ENCODE measurements at places on chromosomes 12 and 14.

DNA sequence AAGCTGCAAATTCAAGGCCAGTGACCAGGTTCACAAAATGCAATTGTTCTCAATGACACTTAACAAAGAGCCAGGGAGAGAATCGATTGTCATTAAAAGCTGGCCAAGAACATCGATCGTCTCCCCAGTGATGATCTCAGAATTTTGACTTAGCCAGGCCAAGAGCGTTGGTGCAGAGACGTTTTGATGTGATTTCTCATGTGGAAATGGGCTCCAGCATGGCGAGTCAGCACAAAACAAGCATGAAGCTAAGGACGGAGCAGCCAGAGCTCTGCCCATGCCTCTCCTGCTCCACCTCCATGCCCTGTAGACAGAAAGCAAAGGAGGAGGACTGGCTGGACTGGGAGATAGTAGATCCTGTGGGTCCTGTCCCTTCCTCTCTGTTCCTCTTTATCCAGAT lies 270.8 kb downstream of the FOXN3 start:
- DNase-seq, result no peak

DNA sequence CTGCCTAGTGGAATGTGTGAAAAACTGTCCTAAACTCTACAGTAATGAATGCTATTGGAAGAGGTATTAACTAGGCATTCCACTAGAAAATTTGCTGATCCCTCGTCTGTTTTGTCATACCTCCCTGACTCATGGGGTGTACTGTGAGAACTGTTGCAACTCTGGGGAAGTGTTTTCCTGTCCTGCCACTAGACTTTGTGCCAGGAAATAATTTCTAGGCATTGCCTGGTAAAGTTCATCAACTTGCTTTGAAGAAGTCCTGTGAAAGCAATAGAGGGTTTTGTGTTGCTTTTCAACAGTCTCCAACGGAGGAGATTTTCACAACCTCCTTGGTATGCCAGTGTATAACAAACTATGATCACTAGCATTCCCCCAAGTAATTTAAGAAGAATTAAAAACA lies 139.9 kb downstream of the AKAP6 start:
- DNase-seq, result no peak

DNA sequence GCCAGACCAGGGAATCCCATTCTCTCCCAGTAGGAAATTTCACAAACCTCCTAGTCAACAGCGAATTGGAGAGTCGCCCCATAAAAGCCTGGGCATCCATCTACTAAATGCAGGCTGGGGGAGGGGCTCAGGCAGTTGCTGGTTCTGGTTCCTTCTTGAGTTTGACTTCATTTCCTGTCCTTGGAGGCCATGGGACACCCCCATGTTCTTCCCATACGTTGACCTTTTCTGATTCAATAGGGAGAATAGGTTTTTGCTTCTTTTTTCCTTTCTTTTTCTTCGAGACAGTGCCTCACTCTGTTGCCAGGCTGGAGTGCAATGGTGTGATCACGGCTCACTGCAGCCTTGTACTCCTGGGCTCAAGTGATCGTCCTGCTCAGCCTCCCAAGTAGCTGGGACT lies 44.1 kb upstream of the TMEM263 start:
- no peak for DNase-seq

- no peak for DNase-seq
Measured at GRCh38 chr12:98830657-98831056, 185.6 kb downstream of the APAF1 start.

DNA sequence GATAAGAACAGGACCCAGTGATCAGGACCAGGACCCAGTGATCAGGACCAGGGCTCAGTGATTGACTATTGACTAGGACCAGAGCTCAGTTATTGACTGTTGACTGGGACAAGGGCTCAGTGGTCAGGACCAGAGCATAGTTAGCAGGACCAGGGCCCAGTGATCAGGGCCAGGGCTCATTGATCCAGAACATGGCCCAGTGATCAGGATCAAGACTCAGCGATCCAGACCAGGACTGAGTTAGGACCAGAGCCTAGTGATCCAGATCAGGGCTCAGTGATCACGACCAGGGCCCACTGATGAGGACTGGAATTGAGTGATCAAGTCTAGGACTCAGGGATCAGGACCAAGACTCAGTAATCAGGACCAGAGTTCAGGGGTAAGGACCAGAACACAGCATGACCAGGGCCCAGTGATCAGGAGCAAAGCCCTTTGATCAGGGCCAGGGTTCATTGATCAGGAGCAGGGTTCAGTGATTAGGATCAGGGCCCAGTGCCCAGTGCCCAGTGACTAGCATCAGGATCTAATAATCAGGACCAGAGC lies 176.0 kb downstream of the TMEM121 start:
- no peak for DNase-seq

GRCh38 chr12:50612882-50613281 lies 108.1 kb downstream of the DIP2B start:
- DNase-seq, result no peak

DNA sequence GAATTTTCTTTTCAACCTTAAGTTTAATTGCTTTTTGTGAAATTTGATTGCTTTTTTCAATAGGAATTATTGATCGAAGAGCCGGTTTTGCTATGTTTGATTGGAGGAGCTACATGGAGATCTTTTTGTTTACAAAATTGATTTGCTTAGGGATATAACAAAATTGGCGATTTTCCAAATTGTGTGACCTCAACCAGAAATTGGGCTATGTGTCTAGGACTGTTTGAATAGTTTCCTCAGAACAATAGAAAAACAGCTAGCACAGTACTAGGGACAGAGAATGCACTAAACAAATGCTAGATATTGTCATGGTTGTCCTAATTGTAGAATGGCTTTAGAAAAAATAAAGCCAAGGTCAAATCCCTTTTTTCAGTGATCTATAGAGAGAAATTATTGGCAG lies 2.4 kb downstream of the SLC17A8 start:
- DNase-seq, result no peak

DNA sequence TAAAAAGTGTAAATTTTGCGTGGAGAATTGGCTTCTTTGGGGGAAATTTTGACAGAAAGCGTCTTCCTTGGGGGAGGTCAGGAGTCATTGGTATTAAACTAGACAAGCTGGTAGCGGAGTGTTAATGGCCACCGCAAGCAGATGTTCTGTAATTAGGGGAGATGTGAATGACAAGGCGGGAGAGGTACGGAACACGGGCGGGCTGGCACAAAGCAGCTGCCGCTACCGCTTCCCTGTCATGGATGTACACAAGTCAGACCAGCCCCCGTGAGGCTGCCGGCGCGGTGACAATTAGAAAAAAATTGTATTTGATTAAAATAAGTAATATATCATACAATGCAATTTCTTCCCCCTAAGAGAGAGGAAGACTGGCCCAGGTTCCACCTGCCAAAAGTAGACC lies 501.6 kb downstream of the VRK1 start:
- no peak for DNase-seq

DNA sequence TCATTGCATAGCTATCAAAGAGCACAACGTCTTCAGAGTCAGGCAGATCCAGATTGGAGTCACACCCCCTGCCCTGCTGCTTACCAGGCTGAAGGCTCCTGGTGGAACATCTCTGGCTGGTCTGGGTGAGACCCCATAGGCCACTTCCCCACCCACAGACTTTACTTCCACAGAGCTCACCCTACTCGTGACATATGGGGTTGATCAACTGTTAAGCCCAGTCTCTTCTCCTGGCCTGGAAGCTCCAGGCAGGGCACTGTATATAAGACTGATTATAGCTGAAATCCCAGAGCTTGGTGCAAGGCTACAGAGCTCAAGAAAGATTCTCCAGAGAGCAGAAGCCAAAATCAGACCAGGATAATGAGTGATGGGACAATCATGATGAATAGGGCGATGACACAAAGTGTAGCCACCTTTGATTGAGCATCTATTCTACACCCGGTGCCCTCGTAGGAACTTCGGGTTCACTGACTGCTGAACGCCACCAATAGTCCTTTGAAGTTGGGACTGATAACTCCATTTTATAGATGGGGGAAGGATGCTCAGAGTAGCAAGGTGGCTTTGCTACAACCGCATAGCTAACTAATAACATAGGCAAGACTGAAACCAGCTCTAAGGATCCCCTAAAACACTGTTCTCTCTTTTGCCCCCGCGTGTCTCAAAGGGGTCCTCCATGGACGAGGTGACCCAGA lies 287.8 kb downstream of the BCL11B start:
- DNase-seq, result no peak

DNA sequence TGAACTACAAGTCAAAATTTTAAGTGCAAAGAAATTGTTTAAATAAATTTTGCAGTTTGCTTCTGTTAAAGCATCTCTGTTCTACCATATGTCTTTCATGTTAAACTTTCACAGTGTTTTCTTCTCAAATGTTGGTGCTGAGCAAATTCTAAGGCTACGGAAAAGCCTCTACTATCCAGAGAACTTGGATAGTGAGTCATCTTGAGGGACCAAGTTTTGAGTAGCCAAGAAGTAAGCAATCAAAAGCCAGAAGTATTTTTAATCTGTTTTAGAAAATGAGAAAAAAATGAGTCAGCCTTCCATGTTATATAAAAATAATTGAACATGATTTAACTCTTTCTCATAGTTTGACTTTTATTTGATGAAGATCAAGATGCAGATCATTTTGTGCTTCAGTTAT lies 3.3 kb downstream of the BRMS1L start:
- no peak for DNase-seq

DNA sequence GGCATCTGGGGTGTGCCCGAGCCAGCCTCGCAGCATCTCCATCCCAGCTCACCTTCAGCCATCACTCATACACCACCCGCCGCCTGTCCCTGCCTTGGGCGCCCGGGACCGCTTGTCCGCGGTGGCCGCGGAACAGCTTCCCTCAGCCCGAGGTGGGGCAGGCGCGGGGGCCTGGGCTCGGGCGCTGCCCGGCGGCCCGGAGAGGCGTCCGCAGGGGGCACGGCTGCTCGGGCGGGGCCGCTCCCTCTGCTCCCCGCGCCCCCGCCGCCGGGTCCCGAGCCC lies 430 bp downstream of the SLC41A2 start:
- peak; percentile 40 for DNase-seq

GRCh38 chr12:32083489-32083888 lies 23.2 kb upstream of the BICD1 start:
- DNase-seq, result no peak

- DNase-seq, result no peak
Measured at GRCh38 chr14:61326847-61327246, 5.5 kb downstream of the PRKCH start.

- DNase-seq, result peak; percentile 8
Measured at GRCh38 chr12:19234171-19234704, 104.7 kb downstream of the PLEKHA5 start.

GRCh38 chr12:51028126-51028812 lies 2.1 kb upstream of the SLC11A2 start:
- peak; percentile 40 for DNase-seq

GRCh38 chr14:103071544-103072251 lies 12.3 kb upstream of the LBHD2 start:
- no peak for DNase-seq

- no peak for DNase-seq
Measured at GRCh38 chr14:31241450-31242114, 34.0 kb upstream of the HECTD1 start.

DNA sequence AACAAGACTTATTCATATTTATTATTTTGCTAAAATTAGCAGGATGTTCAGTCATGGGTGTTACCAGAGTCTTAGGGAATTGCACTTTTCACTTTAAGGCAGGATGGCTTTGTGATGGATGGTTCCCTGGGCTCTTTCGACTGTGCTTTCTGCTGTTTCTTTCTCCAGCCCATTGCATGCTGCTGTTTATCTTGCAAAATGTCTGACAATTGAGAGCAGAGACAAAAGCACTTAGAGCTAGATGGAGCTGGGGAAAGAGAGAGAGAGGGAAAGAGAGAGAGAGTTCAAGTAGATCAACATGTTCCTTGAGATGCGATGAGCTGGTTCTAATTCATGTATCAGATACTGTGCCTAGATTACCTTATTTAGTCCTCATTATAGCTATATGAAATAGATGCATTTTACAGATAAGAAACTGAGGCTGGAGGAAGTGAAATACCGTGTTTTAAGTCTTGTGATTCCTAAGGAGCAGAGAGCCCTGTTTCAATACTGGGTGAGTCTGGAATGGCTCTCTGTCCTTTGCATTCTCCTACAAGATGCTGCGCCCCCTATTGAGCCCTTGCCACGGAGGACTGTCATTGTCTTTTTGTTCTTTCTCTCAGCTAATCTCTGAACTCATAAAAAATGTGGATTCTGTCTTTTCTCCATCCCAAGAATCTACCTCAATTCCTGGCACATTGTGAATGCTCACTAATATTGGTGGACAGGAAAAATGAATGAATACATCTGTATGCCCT lies 227.9 kb downstream of the ALG10B start:
- DNase-seq, result peak; percentile 9

- no peak for DNase-seq
Measured at GRCh38 chr12:13203034-13203922, 6.8 kb downstream of the EMP1 start.

DNA sequence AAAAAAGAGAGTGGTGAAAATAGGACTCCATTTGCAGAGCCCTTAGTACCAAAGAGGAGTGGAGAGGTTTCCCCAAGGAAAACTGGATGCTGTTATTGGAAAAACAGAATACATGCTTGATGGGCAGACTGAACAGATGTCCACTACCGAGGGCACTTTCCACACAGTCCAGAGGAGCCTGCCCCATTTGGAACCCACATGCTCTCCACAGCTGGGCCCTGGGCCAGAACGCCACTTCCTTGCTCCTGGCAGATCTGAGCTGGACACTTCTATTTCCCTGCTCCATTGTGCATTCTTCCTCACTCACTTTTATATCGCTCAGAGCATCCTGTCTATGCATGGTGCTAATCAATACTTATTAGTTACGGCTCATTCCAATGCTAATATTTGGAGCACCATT lies 249.9 kb downstream of the SLC15A4 start:
- no peak for DNase-seq

DNA sequence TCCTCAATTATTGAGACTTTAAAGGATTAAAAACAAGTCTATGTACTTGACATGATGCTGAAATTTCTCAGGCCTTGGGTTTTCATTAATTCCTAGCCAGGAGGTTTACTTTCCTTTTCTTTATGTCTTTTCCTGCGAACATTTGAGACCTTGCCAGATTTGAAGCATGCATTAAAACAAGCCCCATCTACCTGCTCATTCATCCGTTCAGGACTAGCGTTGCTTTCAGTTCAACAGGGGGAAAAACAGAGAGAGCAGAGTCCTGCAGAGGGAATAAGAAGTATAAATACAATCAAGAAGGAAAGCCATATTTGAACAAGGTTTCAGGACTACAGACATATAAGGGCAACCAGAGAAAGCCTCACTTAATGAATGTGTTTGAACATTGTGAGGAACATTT lies 542.4 kb downstream of the DIO2 start:
- no peak for DNase-seq

- peak; percentile 60 for DNase-seq
Measured at GRCh38 chr14:95609398-95609990, 74.6 kb downstream of the GLRX5 start.

DNA sequence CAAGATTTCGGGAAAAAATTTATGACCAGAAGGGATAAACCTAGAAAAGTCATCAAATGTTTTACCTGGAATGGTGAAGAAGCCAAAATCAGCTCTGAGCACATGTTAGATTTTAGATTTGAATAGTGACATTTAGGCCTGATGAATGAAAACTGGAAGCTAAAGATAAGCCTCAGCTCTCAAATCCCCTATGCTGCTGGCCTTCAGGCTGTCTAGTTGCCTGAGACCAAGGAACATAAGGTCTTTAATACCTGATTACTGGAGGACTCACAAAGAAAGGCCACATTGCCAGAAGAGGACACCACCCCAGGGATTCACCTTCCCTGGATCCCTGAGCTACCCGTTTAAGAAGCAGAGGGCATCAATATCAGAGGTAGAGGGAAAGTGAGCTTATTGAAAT lies 56.6 kb downstream of the BCL2L14 start:
- no peak for DNase-seq
